Activated CD8-positive, alpha-beta T cell treated with anti-CD3 and anti-CD28 coated beads for 36 hours (primary cell): ENCODE measurements at places on chromosomes 1 and 21. TPM values are rescaled to one million over a fixed set of nuclear protein-coding genes. Genes with fewer than 3 reads are reported as not detected.

GRCh38 chr1:66730462-66730861, 21.8 kb upstream of the DYNLT5 start:
- H3K4me3 ChIP-seq: no peak overlapping the region
- no peaks in the 10 kb centered on the region for H3K36me3 ChIP-seq
- H3K27me3 ChIP-seq: peaks cover 9% of the 10 kb centered on the region
- H3K27ac ChIP-seq: no peak overlapping the region
- no peak for DNase-seq
- H3K4me1 ChIP-seq: peaks cover 15% of the 10 kb centered on the region

The HPCA gene
- 0.61 TPM for total RNA-seq

- H3K4me3 ChIP-seq: no peak overlapping the region
- peaks cover 6% of the 10 kb centered on the region for H3K4me1 ChIP-seq
- H3K27me3 ChIP-seq: peaks cover 9% of the 10 kb centered on the region
- H3K36me3 ChIP-seq: no peaks in the 10 kb centered on the region
These were observed 527.8 kb downstream of the MATN1 start for GRCh38 chr1:30195424-30196134.

- DNase-seq: peak; percentile 77
- H3K4me3 ChIP-seq: no peak overlapping the region
- no peak overlapping the region for H3K27ac ChIP-seq
These were observed 19.3 kb downstream of the SH2D2A start for GRCh38 chr1:156797212-156797871.

GRCh38 chr1:29832936-29833335, 596.6 kb downstream of the PTPRU start:
- no peaks in the 10 kb centered on the region for H3K4me1 ChIP-seq
- no peak overlapping the region for H3K4me3 ChIP-seq
- no peaks in the 10 kb centered on the region for H3K36me3 ChIP-seq

DNA sequence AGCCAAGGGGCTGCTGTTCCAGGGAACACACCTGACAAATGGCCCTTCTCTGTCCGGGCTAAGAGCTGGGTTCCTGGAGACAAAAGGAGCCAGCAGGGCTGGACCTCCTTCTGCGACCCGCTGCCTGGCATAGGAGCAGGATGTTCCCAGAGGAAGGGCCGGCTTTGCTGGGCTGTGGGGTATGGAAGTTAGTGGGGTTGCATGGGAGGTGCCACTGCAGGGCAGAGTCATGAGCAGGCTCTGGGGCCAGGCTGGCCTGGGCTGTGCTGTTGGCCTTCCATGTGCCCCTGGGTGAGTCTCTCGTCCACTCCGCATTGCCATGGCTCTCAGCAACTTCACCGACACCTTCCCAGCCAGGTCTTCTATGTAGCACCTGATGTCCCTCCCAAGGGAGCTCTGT, 507.6 kb downstream of the PTPRU start:
- no peak overlapping the region for H3K4me3 ChIP-seq
- no peaks in the 10 kb centered on the region for H3K36me3 ChIP-seq
- H3K27ac ChIP-seq: no peak overlapping the region
- no peak for DNase-seq
- H3K27me3 ChIP-seq: peaks cover 5% of the 10 kb centered on the region

DNA sequence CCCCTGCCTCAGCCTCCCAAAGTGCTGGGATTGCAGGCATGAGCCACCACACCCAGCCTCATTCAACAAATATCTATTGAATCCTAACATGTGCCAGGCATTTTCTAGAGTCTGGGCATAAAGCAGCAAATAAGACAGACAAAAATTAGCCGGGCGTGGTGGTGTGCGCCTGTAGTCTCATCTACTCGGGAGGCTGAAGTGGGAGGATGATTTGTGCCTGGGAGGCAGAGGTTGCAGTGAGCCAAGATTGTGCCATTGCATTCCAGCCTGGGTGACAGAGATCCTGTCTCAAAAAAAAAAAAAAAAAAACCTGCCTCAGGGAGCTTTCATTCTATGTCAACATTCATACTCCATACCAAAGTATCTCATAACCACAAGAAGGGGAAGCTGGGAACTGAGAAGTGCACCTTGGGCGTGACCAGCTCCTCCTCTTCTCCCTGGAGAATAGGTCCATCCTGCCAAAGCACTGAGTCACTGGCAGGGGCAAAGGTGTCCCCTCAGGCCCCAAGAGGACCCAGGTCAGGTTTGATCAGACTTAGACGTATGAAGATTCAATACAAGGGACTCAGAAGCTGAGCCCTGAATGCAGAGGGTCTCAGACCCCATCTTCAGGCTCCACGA, 36.8 kb upstream of the PPP1R15B start:
- H3K27ac ChIP-seq: no peak overlapping the region
- DNase-seq: no peak
- H3K36me3 ChIP-seq: peaks cover 27% of the 10 kb centered on the region

- H3K27ac ChIP-seq: no peak overlapping the region
- DNase-seq: peak; percentile 32
- no peak overlapping the region for H3K4me3 ChIP-seq
- H3K4me1 ChIP-seq: no peaks in the 10 kb centered on the region
- H3K36me3 ChIP-seq: no peaks in the 10 kb centered on the region
- no peaks in the 10 kb centered on the region for H3K27me3 ChIP-seq
These were observed 23.6 kb upstream of the KIRREL1 start for GRCh38 chr1:157969697-157970485.

GRCh38 chr1:18751425-18751824, 108.0 kb downstream of the TAS1R2 start:
- H3K4me3 ChIP-seq: no peak overlapping the region
- H3K27ac ChIP-seq: no peak overlapping the region
- H3K36me3 ChIP-seq: no peaks in the 10 kb centered on the region

DNA sequence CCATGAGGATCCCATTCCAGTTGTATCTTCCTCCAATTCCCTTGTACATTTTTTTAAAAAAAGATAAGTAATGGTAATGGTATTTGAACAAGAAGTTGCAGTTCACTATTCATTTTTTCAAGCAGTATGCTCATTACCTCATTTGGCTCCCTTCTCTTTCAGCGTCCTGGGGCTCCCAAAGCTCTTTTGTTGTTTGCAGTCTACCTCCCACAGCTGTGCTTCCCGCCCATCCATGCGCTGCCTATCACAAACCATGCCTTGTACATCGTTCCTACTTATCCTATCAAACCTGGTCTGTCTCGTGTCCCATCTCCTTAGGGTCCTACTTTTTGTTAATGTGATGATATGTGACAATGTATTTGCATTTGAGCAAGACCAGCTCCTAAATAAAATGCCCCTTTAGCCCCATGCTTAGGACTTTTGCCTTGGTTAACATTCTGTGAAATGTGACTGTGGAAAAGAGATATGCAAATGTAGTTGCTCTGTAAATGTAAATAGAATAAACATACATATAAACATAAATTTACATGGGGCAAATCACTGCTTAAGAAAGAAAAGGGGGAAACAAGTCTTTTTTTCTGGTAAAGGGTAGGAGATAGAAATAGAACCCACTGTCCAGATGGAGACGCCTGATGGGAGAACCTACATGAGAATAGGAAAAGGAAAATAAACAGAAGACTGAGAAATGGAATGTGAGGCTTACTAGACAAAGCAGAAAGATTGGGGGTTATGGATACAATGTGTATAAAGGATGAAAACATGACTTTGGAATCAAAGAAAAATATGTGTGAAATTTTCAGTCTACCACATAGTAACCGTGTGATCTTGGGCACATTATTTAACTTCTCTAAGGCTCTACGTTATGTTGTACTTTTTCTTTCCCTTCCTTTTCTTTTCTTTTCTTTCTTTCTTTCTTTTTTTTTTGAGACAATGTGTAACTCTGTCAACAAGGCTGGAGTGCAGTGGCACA, 59.8 kb upstream of the PLXNA2 start:
- H3K4me1 ChIP-seq: no peaks in the 10 kb centered on the region
- H3K4me3 ChIP-seq: no peak overlapping the region
- H3K27ac ChIP-seq: no peak overlapping the region
- H3K27me3 ChIP-seq: peaks cover 4% of the 10 kb centered on the region
- H3K36me3 ChIP-seq: no peaks in the 10 kb centered on the region

The DNAH14 gene
- total RNA-seq: 2.3 TPM

- no peak overlapping the region for H3K27ac ChIP-seq
These were observed 140.5 kb downstream of the FCRL5 start for GRCh38 chr1:157411769-157412168.

DNA sequence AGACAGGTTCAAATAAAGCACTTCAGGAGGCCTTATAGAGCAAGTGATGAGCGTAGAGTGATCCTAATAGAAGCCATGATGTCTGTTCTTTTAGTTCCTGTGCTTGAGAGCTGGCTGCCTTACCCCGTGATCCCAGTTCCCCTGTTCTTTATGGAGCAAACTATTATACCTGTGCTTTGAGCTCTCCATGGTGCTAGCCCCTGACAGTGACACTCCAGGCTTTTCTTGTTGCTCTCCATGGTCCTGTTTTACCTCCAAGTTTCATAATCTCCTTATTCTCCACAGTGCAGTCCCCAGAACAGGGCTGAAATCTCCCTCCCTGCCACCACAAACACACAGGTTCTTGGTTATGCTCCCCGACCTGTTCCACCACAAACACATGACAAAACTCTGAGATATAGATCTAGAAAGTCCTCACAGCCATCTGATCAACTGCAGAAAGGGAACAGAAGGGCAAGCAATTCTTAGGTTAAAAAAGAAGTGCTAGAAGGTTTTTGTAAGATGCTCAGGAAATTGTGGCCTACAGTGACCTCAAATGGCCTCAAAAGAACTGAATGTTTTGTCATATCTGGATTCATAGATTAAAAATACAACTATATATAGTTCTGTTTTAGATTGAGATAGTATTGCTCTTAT, 6.0 kb downstream of the CADM3 start:
- H3K27me3 ChIP-seq: peaks cover 60% of the 10 kb centered on the region
- H3K27ac ChIP-seq: no peak overlapping the region
- DNase-seq: peak; percentile 63
- no peaks in the 10 kb centered on the region for H3K4me1 ChIP-seq

- H3K27me3 ChIP-seq: no peaks in the 10 kb centered on the region
- peak overlapping the region; percentile 99 for H3K27ac ChIP-seq
- peak; percentile 28 for DNase-seq
- H3K4me3 ChIP-seq: peak overlapping the region; percentile 95
- H3K36me3 ChIP-seq: peaks cover 37% of the 10 kb centered on the region
- peaks cover 31% of the 10 kb centered on the region for H3K4me1 ChIP-seq
These were observed 977 bp downstream of the PRPF3 start for GRCh38 chr1:150322310-150322709.

The UBL4B gene
- not detected for total RNA-seq

GRCh38 chr1:235246022-235246948, 81.7 kb downstream of the ARID4B start:
- H3K4me3 ChIP-seq: no peak overlapping the region
- peak overlapping the region; percentile 36 for H3K27ac ChIP-seq
- peaks cover 39% of the 10 kb centered on the region for H3K4me1 ChIP-seq
- DNase-seq: no peak

DNA sequence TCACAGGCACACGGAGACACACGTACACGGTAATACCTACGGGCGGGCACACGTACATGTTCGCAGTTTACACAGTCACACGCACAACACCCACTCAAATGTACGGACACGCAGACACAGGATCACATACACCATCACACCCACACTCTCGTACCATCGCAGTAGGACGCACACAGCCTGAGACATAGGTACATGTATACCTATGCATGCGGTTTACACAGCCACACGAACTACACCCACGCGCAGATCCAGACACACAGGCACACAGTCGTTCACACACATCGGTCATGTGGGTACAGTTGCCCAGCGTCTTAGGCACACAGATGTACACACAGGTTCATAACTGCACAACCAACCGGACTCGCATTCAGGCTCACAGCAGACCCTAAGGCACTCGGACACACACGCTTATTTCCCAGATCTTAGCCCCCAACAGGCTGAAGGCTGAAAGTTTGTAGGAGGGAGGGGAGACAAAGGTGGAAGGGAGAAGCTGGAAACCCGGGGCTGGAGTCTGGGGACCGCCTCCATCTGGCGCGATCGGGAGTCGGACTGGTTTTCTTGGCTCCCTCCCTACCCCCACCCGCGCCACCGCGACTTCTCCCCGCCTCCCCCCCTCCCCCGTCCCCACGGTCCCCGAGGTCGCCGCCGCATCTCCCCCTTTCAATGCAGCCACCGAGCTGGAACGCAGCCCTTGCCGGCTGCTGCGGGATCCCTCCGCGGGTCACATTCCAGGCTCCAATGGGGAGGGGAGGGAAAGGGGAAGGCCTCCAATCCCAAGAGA, 51.9 kb upstream of the SYNC start:
- peak; percentile 84 for DNase-seq
- H3K4me1 ChIP-seq: peaks cover 16% of the 10 kb centered on the region
- peak overlapping the region; percentile 39 for H3K4me3 ChIP-seq

DNA sequence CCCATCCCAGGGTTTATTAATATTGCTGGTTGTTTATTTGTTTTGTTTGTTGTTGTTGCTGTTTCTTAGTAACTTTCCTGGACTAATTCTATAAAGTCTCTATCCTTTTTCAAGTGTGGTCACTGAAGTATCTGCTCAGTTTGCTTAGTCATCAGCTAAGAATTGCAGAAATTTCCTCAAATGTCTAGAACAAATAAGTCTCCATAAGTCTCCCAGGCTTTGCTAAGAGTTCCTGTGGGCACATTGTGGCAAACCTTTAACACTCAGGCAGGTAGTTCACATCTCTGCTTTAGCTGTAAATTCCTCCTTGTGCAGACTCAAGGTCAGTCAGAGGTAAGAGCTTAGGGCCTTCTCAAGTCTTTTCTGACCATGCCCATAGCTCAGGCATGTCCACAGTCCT, 38.9 kb upstream of the C1orf185 start:
- no peaks in the 10 kb centered on the region for H3K4me1 ChIP-seq
- no peaks in the 10 kb centered on the region for H3K36me3 ChIP-seq
- H3K4me3 ChIP-seq: no peak overlapping the region
- no peak overlapping the region for H3K27ac ChIP-seq
- no peak for DNase-seq

- no peak overlapping the region for H3K27ac ChIP-seq
- DNase-seq: no peak
- H3K36me3 ChIP-seq: no peaks in the 10 kb centered on the region
- H3K4me1 ChIP-seq: no peaks in the 10 kb centered on the region
- H3K27me3 ChIP-seq: no peaks in the 10 kb centered on the region
These were observed 261.7 kb downstream of the PCP4 start for GRCh38 chr21:40128891-40129290.

DNA sequence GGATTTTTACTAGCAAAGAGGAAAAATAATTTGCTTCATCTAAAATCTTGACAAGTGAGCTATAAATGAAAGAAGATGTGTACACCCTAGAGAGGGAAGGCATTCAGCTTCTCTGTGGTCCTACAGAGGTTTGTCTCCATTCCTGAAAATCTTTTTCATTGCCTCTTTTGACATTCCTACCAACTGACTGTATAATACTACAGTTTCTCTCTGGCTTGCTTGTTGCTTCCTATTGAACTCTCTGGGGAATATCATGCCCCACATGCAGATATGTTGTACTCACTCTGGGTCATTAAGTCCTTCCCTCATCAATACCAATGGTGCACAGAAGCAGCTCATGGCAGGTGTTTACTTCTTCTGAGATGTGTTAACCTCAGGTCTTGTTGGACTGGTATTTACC, 371.2 kb upstream of the PLXNA2 start:
- no peak for DNase-seq
- no peak overlapping the region for H3K4me3 ChIP-seq
- H3K27ac ChIP-seq: no peak overlapping the region
- H3K27me3 ChIP-seq: no peaks in the 10 kb centered on the region
- no peaks in the 10 kb centered on the region for H3K4me1 ChIP-seq

GRCh38 chr1:8266436-8267165, 51.3 kb upstream of the SLC45A1 start:
- DNase-seq: no peak
- H3K27ac ChIP-seq: no peak overlapping the region
- H3K27me3 ChIP-seq: peaks cover 5% of the 10 kb centered on the region
- no peak overlapping the region for H3K4me3 ChIP-seq

The SORT1 gene
- 2.5 TPM for total RNA-seq

GRCh38 chr1:214316593-214316992, 35.6 kb downstream of the SMYD2 start:
- DNase-seq: no peak
- H3K4me3 ChIP-seq: no peak overlapping the region
- peaks cover 21% of the 10 kb centered on the region for H3K36me3 ChIP-seq
- H3K4me1 ChIP-seq: peaks cover 2% of the 10 kb centered on the region

The SYT6 gene
- not detected for total RNA-seq

The G0S2 gene
- 4.9 TPM for total RNA-seq
